ENCODE measurements at places on chromosomes 13 and 19. TPM values are rescaled to one million over a fixed set of nuclear protein-coding genes. Genes with fewer than 3 reads are reported as not detected.

DNA sequence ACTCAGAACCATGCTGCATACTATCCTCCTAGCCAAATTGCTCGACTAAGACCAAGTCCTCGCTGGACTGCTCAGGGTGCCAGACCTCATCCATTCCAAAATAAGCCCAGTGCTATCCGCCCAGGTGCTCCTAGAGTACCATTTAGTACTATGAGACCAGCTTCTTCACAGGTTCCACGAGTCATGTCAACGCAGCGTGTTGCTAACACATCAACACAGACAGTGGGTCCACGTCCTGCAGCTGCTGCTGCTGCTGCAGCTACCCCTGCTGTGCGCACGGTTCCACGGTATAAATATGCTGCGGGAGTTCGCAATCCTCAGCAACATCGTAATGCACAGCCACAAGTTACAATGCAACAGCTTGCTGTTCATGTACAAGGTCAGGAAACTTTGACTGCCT is 1.5 kb downstream of the PABPC3 start:
- DNase-seq, result no peak

GRCh38 chr13:59337070-59337469 is 826.7 kb downstream of the DIAPH3 start:
- DNase-seq, result peak; percentile 56

GRCh38 chr13:36072152-36072935 is 58.8 kb downstream of the DCLK1 start:
- no peak for DNase-seq

DNA sequence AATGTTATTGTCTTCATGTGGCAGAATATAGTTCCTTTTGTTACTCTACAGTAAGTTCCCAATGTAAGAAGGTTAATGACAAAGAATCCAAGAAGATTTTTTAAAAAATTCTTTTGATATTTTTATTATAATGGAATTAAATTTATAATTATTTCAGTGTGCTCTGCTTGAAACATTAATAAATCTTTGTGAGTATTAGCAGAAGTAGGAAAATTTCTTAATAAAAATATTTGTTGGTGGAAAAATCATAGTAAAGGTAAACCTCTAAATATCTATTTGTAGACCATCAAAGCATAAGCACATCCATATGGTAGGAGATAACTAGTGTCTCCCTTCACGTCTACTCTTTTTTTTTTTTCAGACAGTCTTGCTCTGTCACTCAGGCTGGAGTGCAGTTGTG is 4.3 kb downstream of the CSNK1A1L start:
- no peak for DNase-seq

GRCh38 chr13:41458187-41458760 is 924 bp downstream of the RGCC start:
- DNase-seq, result no peak

Gene KLK2
- polyA plus RNA-seq, result 0.40 TPM

GRCh38 chr19:2413629-2414028 is 13.8 kb downstream of the TIMM13 start:
- no peak for DNase-seq

DNA sequence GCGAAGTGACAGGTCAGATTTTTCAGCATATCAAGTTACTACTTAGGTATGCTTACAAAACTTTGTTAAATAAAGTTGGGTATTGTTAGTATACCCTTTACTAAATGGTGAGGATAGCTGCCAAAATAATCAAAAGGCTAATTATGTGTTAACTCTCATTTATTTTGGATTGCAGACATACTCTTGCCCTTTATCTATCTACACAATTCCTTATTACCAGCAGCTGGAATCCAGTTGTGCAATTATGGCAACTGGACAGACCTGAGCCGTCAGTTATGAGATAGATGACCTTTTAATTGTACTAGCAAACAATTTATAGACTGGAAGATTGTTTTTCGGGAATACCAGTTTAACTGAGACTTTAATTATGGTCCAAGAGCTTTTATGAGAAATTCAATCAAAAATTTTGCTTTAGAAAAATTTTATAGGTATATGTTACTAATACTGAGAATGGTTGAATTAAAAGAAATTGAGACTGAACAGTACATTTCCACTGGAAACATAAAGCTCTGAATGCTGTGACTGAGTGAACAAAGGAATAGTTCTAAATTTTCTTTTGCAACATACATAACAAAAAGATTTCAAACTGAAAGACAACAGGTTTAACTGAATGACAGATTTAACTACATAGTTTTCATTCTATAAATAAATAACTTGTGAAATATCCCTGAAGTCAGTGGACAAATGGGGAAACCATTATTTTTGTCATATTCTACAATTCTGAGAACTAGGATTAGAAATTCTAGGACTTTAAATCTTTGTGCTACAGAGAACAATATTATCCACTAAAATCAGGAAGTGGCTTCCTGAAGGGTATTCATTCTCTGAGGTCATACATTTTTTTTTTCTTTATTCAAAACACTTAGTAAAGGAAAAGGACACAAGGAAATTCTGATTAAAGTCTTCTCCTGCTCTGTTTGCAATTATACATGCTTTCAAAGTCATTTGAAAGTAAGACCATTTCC is 97.4 kb downstream of the ZC3H13 start:
- DNase-seq, result no peak

Measured in forelimb muscle (tissue), 1 donor.